Progenitor cell of endocrine pancreas (in vitro differentiated cells): ENCODE measurements at places on chromosomes 2 and 18.

DNA sequence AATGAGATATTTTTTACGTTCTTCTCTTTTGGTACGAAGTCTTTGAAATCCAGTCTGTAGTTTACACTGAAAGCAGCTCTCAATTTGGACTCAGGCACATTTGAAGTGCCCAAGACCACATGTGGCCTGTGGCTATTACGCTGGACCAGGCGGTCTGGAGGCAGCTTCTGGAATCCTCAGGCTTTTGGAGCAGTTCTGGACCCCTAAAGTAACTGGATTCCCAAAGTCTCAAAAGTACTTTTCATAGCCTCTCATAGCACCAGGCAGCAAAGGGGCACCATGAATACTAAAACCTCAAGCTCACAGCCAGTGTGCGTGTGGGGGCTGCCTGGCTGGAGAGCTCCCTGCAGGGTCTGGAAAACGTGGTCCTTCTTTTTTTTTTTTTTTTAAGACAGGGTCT lies 119.0 kb downstream of the SMAD7 start:
- DNase-seq: no peak
- peaks cover 54% of the 10 kb centered on the region for H3K4me1 ChIP-seq
- H3K4me3 ChIP-seq: no peak overlapping the region

DNA sequence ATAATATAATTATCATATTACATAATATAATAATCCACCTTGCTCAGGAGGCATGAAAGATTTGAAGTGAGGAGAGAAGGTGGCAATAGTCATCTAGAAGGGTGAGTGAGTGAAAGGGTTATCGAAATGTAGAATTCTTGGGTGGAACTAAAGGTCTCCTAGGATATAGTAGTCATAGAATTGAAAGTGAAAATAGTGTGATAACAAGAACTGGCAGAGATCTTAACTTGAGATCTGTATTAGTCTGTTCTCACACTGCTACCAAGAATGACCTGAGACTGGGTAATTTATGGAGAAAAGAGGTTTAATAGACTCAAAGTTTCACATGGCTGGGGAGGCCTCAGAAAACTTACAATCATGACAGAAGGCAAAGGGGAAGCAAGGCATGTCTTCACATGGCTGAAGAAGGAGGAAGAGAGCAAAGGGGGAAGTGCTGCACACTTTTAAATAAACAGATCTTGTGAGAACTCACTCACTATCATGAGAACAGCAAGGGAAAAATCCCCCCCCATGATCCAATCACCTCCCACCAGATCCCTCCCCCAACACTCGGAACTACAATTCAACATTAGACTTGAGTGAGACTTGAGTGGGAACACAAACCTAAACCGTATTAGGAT lies 351.5 kb downstream of the NR4A2 start:
- peaks cover 3% of the 10 kb centered on the region for H3K36me3 ChIP-seq
- peaks cover 14% of the 10 kb centered on the region for H3K4me1 ChIP-seq
- no peak for DNase-seq
- H3K4me3 ChIP-seq: no peak overlapping the region
- H3K27me3 ChIP-seq: no peaks in the 10 kb centered on the region

DNA sequence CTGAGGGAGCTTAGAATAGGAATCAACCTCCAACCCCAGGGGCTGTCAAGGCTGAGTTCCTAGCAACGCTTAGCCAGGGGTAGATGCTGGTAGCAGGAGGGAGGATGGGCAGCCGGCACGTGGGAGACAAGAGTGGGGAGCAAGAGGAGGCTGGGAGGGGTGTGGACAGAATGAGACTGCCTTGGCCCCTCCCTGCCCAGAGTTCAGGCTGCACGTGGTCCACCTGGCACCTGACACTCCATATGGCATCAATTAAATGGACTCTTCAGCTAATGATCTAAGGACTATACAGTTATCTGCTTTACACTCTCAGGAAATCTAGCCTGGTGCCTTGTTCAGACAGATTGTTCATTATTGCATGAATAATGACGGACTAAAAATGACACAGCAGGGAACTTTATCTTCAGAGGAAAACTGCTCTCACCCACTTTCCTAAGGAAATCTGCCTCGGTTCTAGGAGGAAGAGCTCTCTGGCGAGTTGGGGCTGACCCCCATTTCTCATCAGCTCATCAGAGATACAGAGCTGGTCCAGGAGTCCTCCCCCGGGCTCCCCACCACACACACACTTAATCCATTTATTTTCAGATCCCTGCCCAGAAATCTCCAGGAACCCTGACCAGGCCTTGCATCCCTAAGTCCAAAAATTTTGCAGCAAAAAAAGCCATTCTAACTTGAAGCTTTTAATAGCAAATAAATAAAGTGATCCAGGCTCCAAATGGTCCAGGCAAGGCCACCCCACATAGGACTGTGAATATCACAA lies 102.1 kb upstream of the CDC42EP3 start:
- peaks cover 27% of the 10 kb centered on the region for H3K4me1 ChIP-seq
- H3K4me3 ChIP-seq: no peak overlapping the region
- H3K27me3 ChIP-seq: peaks cover 11% of the 10 kb centered on the region
- H3K27ac ChIP-seq: peak overlapping the region; percentile 69

DNA sequence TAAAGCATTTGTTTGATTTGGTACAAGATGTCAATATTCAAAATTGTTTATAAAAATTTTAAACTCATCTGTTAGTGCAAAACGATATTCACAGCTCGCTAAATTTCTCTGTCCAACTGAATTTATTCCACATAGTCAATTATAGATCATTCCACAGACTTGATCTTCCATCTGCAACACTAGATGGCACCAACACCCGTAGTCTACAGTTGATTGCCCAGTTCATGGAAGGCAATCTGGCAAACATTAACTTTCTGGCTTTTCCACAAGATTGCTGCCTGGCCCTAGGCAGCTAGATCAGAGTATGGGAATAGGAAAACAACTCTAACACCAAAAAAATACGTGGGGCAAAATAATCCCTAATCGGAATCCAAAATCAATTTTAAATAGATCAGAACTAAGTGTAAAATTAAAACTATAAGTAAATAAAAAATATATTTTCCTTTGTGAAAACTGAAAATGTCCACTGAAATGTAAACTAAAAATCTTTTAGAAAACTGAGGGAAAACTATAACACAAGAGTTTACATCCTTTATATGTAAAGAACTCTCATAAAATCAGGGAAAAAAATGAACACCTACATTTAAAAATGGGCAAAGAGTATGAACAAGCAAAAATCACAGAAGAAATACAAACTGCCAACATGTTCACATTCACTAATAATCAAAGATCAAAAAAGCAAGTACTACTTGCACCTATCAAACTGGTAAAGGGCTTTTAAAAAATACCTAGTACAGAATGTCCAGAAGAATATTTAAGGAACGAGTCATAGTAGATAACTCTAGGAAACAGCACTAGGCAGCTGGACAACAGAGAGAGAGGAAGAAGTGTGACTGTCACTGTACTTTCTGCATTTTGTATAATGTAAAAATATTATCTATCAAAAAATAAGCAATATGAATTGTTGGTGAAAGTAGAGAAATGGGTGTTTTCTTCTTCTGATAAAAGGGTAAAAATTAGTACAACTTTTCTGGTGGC lies 35.0 kb downstream of the RTN4 start:
- no peaks in the 10 kb centered on the region for H3K27me3 ChIP-seq
- H3K4me1 ChIP-seq: peaks cover 44% of the 10 kb centered on the region
- H3K4me3 ChIP-seq: no peak overlapping the region
- H3K27ac ChIP-seq: peak overlapping the region; percentile 66
- DNase-seq: peak; percentile 23

- no peak for DNase-seq
- peaks cover 23% of the 10 kb centered on the region for H3K27me3 ChIP-seq
- H3K27ac ChIP-seq: no peak overlapping the region
- H3K4me1 ChIP-seq: no peaks in the 10 kb centered on the region
Observed at GRCh38 chr2:17788773-17789172, 27.5 kb upstream of the MSGN1 start.

- H3K4me1 ChIP-seq: no peaks in the 10 kb centered on the region
- H3K27ac ChIP-seq: no peak overlapping the region
- no peaks in the 10 kb centered on the region for H3K36me3 ChIP-seq
- no peak overlapping the region for H3K4me3 ChIP-seq
- DNase-seq: no peak
Observed at GRCh38 chr18:56517196-56517595, 121.2 kb downstream of the TXNL1 start.

DNA sequence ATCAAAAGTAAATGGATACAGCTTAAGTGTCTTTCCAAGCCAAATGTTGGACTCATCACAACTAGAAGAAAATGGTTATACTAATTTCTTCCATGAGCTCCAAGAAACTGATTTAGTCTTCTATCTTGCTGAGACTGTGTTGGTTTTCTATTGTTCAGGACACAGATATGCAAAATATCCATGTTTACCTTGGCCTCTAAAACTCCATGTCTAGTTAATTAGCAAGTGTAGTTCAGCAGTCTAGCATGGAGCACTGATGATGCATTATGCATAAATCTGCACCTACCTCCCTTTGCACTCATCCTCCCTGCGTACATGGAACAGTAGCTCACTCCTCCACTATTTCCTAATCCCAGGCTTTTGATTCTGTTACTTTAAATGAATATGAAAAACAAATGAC lies 731.4 kb upstream of the CHAC2 start:
- no peak overlapping the region for H3K4me3 ChIP-seq
- no peaks in the 10 kb centered on the region for H3K36me3 ChIP-seq
- no peaks in the 10 kb centered on the region for H3K4me1 ChIP-seq
- H3K27me3 ChIP-seq: no peaks in the 10 kb centered on the region
- DNase-seq: no peak

DNA sequence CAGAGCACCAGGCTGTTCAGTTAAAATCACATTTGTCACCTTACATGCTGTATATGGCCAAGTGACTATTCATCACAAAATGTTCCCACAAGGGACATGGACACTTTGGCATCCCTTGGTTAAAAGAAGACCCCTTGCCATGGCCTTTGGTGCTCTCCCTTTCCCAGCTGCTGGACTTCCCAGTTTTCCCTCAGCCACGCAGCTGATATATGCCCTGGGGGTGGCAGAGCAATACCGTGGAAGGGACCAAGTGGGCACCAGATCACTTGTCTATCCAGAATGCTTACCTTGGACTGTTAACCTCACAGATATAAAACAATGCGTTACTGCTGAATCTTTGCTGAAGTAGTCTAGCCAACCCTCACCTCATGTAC lies 35.3 kb downstream of the PAIP2B start:
- peaks cover 36% of the 10 kb centered on the region for H3K36me3 ChIP-seq
- DNase-seq: no peak
- H3K4me1 ChIP-seq: no peaks in the 10 kb centered on the region
- no peak overlapping the region for H3K27ac ChIP-seq

DNA sequence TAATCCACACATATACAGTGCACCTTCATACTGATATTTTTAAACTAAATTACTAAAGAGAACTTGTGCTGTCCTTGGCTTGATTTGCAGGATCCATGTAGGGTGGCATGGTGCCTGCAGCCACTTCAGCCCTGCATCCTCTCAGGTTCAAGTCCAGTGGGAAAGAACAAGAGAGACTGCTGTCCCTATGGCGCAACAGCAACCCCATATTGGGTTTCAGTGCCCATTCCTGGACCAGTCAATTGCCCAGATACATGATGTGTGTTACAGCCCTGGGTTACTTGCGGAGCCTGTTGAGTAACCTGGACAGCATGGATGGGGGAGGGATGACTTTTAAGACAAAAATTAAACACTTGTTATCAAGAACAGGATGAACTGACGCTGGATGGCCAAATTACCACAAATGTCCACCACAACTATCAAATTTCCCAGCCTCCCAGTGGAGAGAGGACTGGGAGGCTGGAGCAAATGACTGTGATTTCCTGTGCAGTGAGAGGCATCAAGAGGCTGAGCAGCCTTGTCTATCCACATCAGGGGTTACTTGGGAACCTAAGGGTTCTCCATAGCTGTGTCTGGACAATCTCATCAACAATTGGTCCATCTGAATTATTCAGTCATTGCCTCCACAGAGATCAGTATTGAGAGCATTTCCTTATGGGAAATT lies 162.0 kb downstream of the CAPN13 start:
- no peak overlapping the region for H3K27ac ChIP-seq
- peaks cover 12% of the 10 kb centered on the region for H3K4me1 ChIP-seq
- H3K4me3 ChIP-seq: no peak overlapping the region
- no peak for DNase-seq
- H3K36me3 ChIP-seq: peaks cover 9% of the 10 kb centered on the region
